ENCODE measurements at places on chromosomes 2 and 18. TPM values are rescaled to one million over a fixed set of nuclear protein-coding genes. Genes with fewer than 3 reads are reported as not detected.

Gene FSIP2
- under 0.01 TPM for total RNA-seq

GRCh38 chr2:167721593-167721992 is 525.8 kb downstream of the STK39 start:
- DNase-seq, result no peak

- DNase-seq, result no peak
These were observed 187.6 kb downstream of the ARHGAP28 start for GRCh38 chr18:6917072-6917471.

GRCh38 chr2:73728711-73729110 is 8.4 kb downstream of the TPRKB start:
- DNase-seq, result no peak

DNA sequence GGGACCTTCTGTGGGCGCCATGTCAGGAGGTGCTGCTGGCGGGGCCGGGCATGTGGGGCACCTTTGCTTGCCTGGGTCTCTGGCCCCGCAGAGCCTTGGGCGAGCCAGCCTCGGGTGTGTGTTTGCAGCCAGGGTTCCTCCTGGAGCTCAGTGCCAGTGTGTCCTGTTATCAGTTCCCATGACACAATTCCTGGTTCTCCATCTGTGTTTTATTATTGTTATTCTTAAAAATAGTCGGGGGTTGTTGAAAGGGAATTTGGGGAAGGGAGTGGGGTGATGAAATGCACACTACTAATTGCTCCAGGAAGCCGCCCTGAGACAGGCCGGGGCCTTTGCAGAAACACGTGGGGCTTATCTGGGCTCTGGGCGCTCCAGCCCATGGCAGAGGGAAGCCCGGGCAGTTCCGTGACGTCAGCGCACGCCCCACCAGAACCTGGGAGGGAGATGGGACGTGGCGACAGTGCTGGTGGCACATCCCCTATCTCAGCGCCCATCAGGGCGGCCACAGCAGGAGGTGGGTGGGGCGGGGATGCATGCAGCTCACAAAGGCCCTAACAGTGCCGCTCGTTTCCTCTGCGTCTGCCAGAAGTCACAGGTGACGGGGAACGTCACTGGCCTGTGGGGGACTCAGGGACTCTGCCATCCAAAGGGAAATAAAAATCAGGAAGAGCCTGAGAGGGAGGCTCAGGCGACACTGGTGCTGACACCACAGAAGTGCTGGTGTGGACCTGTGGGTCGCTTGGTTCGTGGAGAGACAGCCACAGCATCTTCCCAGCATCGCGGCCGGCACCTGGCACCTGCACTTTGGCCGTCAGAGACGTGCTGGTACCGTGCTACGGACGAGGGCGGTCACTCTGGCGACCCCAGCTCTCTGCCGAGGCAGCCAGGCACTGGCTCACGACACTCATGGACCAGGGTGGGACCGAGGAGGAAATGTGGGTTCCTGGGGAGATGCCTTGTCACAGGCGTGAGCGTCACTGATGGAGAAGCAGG is 131.0 kb downstream of the NFATC1 start:
- no peak for DNase-seq

GRCh38 chr2:9052821-9053533 is 49.5 kb upstream of the MBOAT2 start:
- DNase-seq, result no peak

DNA sequence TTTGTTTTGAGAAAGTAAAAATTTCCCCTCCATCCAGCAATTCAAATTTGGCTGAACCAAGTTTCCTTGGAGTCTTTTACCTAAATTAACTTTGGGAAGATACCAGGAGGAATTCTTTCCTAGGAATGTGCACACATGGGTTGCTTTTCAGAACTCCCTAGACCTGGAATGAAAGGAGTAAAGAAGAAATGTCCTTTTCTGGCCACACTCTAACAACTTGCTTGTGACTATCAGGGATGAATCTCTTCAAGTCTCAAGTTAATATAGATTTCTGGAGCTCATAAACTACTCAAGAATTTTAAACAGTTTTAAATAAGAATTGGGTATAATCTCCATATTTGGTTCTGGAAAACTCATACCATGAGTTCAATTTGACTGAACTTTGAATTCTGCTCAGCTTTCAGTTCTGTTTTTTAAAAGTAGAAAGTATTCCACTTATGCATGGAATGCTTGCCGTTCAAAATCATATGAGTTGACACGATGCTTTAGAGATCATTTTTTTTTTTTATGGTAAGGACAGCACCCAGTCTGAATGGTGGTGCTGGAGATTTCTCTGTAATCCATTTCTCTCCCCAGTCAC is 7.7 kb downstream of the RASGRP3 start:
- DNase-seq, result no peak

GRCh38 chr2:151381266-151381665 is 23.9 kb downstream of the TNFAIP6 start:
- DNase-seq, result no peak

DNA sequence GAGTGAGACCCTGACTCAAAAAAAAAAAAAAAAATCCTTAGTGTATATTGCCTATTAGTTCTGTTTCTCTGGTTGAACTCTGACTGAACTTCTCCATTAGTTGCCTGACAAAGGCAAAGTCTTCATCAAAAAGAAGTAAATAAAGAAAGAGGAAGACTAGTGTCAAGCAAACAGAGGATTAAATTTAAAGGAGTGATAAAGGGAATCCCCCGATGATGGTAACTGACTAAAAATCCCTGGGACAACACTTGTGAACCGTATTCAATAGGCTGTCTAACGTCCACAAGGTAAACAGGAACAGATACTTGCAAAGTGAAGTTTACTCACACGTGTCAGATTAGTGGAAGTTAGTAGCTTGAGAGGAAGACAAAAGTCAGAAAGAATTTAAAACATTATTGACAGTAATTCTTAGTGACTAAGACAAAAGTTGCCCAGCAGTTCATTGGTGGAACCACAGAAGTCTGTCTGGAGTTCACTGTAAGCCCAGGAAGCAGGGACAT is 26.2 kb upstream of the SPOPL start:
- DNase-seq, result no peak
